Hematopoietic multipotent progenitor cell treated with erythropoietin and hydrocortisone succinate and interleukin-3 and kit ligand, for 8 days (in vitro differentiated cells): ENCODE measurements at places on chromosomes 6 and 20.

- DNase-seq, result no peak
Observed at GRCh38 chr6:42278131-42278853, 60.6 kb upstream of the MRPS10 start.

GRCh38 chr6:107116931-107117330 is 1.6 kb upstream of the BEND3 start:
- no peak for DNase-seq

- DNase-seq, result no peak
Observed at GRCh38 chr6:63799813-63800212, 164.2 kb downstream of the PHF3 start.

DNA sequence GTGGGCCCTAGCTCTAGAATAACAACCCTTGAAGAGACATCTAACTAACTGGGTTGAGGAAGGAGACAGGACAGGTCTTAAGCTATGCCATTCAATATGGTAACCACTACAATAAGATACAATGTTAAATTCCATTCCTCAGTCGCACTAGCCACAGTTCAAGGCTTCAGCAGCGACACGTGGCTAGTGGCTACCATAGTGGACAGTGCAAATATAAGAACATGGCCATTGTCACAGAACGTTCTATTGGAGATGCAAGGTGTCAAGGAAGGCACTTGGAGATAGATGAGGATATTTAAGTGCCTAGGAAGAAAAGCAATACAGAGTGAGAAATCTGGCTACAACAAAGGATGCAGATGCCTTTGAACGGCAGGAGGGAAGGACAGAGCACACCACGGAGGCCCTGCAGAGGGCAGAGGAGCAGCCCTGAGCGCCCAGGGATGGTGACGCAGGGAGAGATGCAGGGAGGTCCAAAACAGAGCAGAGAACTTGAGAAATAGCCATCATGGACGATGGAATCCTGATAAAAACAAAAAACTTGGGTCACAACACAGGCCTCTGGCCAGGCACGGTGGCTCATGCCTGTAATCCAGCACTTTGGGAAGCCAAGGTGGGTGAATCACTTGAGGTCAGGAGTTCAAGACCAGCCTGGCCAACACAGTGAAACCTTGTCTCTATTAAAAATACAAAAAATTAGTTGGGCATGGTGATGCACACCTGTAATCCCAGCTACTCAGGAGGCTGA is 140.7 kb downstream of the ZMYND8 start:
- no peak for DNase-seq

DNA sequence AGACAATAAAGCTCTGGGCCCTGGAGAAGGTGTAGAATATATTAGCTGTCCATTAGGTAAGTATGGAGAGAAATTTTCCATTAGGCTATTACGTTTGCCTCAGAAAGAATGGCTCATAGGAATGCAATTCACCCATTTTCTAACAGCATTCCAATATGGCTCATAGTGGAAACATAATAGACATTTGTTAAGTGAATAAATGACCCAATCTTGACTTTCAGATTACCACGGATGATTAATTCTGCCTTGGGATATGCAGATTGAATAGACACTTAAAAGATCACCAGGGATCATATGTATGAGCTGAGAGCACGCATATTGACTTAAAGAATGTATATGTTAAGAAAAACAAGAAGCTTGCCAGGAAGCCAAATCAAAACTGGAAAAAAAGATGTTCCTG is 209.1 kb upstream of the CDYL start:
- no peak for DNase-seq

- no peak for DNase-seq
Observed at GRCh38 chr6:113420290-113420689, 436.9 kb upstream of the MARCKS start.

DNA sequence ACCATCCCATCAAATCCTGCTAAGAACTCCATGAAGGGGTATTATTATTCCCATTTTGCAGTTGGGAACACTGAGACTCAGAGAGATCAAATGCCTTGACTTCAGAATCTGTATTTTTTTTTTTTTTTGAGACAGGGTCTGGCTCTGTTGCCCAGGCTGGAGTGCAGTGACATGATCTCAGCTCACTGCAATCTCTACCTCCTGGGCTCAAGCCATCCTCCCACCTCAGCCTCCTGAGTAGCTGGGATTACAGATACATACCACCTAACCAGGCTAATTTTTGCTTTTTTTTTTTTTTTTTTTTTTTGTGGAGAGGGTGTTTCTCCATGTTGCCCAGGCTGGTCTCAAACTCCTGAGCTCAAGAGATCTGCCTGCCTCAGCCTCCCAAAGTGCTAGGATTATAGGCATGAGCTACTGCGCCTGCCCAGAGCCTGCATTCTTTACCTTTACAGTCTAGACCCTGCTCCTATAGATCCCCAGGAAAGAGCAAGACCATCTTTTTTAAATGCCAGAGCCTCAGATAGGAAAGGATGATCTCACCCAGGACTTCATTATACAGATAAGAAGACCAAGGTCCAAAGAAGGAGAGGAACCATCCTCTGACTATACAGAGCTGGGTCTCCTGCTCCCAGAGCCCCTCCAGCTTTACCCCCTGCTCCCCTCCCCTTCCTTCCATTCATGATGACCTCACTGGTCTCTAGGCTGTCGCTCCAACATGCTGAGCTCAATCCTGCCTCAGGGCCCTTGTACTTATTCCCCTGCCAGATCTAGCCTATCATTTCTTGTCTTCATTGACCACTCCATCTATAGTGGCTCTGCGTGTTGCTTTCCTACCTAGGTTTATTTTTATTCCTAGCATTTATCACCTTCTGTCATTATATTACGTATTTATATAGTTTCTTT is 138.6 kb downstream of the CEBPB start:
- no peak for DNase-seq

- DNase-seq, result peak; percentile 77
Observed at GRCh38 chr6:109251839-109252238, 130.4 kb downstream of the CD164 start.

DNA sequence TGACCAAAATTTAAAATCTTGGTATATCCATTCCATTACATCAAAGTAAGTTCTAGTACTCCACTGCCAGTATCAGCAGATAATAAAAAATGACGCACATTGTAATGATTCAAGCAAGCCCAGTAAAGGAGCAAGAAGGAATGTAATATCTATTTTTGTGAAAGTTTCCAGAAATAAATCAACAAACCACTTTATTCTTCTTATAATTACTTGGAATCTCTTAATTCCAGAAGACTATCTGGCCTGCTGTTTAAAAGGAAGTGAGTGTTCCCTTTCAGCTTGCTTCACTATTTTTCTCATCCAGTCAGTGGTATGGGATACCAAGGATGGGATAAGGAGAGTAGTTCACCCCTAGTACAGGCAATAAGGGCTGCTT is 42.2 kb upstream of the DSE start:
- DNase-seq, result no peak

DNA sequence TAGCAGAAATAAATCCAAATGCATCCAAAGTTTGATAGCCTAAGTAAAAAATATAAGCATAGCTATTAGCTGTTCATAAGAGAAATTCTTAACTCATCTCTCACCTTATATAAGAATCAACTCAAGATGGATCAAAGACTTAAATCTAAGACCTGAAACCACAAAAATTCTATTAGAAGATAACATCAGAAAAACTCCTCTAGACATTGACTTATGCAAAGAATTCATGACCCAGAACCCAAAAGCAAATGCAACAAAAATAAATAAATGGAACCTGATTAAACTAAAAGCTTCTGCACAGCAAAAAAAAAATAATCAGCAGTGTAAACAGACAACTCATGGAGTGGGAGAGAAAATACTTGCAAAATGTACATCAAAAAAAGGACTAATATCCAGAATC is 184.3 kb downstream of the TFAP2A start:
- no peak for DNase-seq

GRCh38 chr20:53195876-53196610 is 223.9 kb downstream of the TSHZ2 start:
- DNase-seq, result no peak

DNA sequence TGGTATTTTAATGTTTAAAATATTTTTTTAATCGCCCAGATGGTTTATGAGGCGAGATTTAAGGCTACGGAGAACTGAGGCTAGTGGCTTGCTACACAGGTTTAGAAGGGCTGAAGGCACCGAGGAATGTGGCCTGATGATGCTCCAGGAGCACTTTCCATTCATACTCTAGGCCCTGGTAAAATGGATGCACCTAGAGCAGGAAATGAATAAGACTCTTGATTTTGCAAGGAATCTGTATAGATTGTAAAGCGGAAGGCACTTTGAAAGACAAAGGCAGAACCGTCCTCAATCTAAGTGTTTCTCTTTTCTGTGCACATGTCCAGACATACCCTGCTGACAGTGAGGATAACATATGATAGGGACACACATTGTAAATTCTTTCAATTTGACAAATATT is 30.1 kb downstream of the POU3F2 start:
- no peak for DNase-seq

- DNase-seq, result no peak
Observed at GRCh38 chr6:128648022-128648598, 127.7 kb upstream of the PTPRK start.

GRCh38 chr6:45816674-45817297 is 198.9 kb downstream of the CLIC5 start:
- no peak for DNase-seq

DNA sequence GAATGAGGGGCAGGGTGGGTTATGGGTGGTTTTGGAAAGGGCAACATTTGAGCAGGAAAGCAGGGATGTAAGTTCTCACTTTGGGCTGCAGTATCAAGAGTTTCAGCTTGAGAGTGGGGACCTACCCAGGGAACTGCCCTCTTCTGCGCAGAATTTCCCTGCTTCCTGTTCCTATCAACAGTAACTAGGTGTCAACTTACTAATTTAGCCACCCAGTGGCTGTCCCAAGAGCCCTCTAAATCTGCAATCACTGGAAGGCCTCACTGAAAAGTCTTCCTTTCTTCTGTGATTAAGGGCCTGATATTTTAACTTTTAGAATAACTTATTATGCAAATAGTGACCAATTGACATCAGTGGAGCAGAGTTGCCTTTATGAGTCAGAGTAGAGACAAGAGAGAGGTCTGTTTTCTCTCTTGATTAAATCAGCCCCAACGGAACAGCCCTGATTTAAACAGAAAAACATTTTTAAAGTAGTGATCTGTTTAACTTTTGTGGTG is 118.2 kb upstream of the RIPOR2 start:
- no peak for DNase-seq

DNA sequence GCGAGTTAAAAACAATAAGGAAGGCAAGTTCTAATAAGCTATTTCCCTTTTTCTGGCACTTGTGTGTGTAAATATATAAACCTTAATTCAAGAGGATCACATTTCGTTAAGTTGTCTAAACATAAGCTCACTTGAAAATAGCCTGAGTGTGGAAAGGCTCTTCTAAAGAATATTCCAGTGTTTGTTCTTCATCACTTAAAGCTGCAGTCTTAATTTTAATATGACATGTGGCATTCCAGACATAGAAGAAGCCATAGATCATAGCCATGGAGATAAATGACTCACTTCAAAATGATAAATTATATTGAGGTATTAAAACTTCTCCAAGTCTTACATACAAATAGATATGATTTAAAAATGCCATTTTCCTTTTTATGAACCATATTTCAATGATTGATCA is 42.1 kb downstream of the IYD start:
- DNase-seq, result no peak

GRCh38 chr20:25580711-25581110 is 4.6 kb downstream of the NINL start:
- no peak for DNase-seq

DNA sequence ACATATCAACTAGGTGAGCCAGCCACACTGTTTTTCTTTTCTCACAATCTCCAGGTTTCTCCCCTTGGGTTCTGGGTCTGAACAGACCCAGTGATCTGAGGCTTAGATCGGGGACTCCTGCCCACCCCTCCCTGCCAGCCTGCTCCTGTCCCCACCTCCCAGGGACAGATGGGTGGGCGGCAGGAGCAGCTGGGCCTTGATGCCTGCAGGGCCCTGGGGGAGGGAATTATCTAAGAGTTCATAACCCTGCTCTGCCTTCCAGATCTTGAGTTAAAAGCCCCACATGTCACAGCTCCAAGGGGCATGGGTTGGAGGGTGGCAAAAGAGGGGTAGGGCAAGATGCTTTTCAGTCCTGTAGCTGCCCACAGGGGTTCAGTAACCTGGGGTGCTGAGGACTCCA is 5.2 kb upstream of the XKR7 start:
- DNase-seq, result no peak

GRCh38 chr6:11712760-11713159 is 65.8 kb downstream of the ADTRP start:
- DNase-seq, result no peak

GRCh38 chr6:38236631-38237030 is 403.1 kb downstream of the BTBD9 start:
- no peak for DNase-seq

DNA sequence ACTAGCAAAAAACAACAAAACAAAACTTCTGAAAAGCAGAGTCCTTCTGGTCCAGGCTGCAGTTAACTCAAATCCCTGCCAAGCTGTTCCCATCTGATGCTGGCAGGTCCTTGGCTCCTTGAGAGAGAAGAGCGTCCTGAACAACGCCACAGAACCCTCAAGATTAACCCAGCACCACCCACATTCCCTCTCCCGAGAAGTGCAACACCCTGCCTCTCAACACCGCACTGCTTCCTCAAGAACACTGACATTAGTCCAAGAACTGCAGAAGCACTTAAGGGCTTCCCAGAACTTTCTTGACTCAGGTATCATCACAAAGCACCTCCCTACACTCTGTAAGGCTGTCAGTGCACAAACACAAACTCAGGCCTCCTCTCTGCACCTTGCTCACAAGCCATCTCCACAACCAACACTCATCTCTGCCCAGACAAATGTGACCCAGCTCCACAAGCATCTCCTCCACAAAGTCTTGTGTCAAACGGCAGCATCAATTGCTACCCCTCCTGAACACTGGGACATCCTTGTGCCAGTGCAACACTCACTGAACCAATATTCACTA is 7.5 kb downstream of the MRPL14 start:
- no peak for DNase-seq

DNA sequence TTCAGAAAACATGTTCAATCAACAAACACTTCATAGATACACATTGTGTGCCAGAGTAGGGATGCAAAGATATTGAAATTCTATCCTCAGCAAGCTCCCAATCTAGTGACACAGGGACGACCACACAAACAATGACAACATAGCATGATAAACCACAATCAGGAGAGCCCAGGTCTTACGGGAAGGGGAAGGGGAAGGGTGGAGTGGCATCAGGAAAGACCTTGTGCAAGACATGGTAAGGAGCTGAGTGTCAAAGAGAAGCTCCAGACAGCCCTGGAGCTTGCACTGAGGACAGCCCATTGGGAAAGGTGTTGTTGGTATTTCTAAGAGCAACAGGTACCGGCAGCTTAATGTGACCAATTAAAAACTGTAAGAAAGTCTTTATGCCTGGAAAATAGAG is 103.6 kb downstream of the PDE7B start:
- DNase-seq, result peak; percentile 5

DNA sequence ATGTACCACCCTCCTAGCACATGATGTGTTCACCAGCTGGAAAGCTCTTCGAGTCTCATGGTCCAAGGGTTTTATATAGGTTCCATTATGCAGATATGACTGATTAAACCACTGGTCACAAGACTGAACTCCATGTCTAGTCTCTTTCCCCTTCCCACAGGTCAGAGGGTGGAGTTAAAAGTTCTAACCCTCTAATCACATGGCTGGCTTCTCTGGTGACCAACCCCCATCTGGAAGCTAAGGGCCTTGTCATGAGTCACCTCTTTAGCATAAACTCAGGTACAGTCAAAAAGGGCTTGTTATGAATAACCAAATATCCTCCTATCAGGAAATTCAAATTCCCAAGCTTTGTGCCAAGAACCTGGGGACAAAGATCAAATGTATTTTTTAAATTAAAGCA is 52.0 kb upstream of the KLHL31 start:
- no peak for DNase-seq
